ENCODE measurements at places on chromosomes 11 and 22. TPM values are rescaled to one million over a fixed set of nuclear protein-coding genes. Genes with fewer than 3 reads are reported as not detected.

Gene POU2AF1
- total RNA-seq: 3.3 TPM

Gene TMPRSS13
- 2.8 TPM for total RNA-seq

Gene OTOG
- not detected for total RNA-seq

Gene ALKBH3
- total RNA-seq: 27.2 TPM

Gene RIMBP3C
- 0.59 TPM for total RNA-seq

Gene SCGB1C1
- total RNA-seq: not detected

Gene OR51Q1
- total RNA-seq: not detected

Gene SEPTIN3
- 4.6 TPM for total RNA-seq
